ENCODE measurements at places on chromosomes 13 and 19.

DNA sequence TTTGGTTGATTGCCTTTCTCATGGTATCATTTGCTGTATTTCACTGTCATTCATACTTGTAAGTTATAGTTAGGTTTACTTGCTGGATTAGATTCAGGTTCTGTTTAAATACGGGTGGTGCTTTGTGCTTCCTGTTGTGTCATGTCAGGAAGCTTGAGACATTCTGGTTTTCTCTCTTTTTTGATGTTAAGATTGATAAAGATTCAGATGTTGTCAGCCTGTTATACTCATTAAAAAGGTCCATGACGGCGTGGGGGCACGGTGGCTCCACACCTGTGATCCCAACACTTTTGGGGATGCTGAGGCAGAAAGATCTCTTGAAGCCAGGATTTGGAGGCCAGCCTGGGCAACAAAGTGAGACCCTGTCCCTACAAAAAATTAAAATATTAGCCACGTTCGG, 45.7 kb downstream of the NAA16 start:
- no peak for DNase-seq

GRCh38 chr19:2429917-2430535, 2.6 kb upstream of the TIMM13 start:
- no peak for DNase-seq

GRCh38 chr13:75365724-75366173, 116.2 kb downstream of the TBC1D4 start:
- DNase-seq: no peak

DNA sequence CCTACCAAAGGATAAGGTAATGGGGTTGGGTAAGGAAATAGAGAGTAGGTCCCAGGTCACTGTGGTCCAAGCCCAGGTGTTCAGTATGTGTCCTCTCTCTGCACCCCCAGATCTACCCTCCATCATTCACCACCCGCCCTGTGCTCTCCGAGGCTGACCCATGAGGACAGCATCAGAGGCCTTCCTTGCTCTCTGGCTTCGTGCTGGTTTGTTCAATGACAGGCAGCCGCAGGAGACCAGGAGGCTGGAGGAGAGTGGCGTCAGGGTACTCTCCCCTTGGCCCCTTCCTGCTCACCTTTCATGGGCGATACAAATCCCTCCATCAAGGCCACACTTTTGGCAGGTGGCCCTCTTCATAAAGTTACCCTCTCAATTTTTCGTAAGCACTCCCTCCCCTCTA, 1.7 kb downstream of the TUBA3C start:
- no peak for DNase-seq

DNA sequence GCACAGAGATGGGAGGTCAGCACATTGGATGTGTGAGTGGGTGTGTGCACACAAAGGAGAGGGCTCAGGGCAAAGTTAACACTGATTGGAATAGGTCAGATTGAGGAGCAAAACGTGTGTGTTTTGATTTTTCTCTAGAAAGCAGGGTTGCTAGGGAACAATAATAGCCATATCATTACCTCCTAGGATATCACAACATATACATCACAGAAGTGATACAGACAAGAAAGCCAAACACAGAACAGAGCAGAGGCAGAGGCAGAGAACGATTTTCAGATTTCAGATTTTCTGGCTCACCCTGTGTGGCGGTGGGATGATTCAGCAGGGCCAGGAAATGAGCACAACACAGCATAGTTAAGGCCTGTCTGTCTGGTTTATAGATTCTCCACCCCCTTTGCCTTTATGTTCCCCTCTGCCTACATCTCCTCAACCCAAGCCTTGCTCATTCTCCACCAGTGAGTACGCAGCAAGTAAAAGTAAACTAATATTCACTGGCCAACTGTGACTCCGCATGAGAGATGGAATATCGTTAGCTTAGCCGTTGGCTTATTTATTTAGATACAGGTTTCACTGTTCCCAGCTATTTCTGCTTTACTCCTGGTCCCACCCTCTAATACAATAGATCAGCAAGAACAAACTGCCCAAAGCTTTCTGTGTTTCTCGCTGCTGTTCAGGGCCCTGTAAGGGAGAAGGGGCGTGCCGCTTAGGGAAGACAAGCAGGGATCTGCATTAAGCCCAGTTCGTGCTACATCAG, 182.7 kb upstream of the TSC22D1 start:
- DNase-seq: no peak

DNA sequence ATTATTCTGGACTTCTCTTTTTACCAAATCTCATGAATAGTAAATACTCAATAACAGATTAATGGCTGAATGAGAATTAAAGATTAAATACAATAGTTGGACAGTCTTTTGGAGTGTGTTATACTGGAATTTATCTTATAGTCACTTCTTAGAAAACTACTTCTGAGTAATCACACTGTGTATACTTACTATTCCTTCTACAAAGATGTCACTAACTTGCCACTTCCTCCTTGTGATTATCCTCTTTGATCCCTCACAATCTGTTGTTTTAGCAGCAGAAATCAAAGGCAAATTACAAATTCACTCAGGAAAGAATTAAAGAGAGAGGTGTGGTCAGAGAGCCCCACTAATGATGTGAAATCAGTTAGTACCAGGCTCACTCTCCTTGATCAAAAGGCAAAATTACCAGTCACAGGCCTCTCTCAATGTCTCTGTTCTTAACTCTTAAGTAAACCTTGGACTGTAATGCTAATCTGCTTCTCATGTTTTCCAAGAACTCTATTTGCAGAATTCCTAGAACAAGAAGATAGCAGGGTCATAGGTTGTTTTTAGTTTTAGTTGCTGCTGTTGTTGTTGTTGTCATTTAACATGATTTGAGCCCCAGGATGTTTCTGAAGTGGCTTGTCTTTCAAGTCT, 37.3 kb upstream of the FNDC3A start:
- no peak for DNase-seq

DNA sequence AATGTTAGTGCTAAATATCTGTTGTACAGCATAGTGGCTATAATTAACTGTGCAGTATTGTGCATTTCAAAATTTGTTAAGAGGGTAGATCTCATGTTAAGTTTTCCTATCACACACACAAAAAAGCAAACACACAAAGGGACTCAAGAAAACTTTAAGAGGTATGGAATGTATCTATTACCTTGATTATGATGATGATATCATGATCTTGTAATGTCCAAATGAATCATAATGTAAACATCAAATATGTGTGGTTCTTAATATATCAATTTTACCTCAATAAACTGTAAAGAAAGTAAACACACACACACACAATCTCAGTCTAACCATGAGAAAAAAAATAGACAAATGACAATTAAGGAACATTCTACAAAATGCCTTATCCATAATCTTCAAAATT, 934.6 kb downstream of the SLITRK1 start:
- no peak for DNase-seq

DNA sequence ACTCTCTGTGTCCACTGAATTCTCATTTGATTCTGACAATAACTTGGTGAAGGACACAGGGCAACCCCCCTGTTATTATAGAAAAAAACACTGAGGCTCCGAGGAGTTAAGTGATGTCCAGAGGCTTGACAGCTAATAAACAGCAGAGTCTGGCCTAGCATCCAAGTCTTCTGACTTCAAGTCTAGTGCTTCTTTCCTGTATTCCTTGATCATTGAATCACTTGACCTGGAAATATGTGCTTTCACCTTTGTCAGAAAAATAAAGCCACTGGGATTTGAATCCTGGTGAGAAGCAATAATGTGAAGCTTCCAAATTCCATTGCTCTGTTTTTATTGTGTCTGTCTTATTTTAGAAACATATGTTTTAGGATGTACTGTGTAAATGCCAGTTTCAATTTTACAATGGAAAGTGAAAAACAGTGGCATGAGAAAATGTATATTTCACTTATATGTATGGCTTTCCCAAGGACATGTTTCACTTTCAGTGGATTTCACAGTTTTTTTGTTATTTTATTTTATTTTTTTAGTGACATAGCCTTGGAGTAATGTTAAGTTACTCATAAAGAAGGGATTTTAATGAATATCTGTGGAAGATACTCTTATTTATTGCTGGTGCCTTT, 190.2 kb downstream of the GPC6 start:
- no peak for DNase-seq

DNA sequence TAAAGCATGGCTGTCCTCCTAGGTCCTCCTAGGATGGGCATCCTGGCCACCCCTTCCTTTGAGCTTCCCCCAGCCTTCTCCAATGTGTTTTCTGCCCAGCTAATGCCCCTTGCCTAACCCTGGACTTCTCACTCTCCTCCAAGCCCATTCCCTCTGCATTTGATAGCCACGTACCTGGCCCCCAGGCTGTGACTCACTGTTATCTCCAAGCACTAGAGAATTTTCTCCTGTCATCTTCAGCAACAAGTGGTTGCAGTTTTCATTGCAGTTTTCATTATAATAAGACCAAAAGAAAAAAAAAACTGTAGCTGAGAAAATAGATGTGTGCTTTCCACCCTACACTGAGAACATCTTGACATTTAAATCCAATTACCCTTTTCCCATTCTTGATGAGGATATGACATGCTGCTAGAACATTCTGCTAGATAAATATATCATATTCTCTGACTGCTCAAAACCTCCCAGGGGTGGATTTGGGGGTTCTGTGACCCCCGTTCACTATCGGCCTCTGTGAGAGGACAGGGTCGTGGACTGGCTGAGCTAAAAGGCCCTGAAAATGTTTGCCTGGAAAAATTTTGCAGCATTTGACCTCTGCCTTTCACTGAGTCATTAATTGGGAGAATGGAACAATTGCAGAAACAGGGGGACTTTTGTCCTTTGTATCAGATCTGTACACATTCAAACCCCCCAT, 58.8 kb upstream of the KCTD15 start:
- DNase-seq: no peak

- no peak for DNase-seq
Observed at GRCh38 chr13:23851106-23851505, 38.1 kb downstream of the MIPEP start.

GRCh38 chr13:23513455-23513854, 56.8 kb upstream of the TNFRSF19 start:
- no peak for DNase-seq

DNA sequence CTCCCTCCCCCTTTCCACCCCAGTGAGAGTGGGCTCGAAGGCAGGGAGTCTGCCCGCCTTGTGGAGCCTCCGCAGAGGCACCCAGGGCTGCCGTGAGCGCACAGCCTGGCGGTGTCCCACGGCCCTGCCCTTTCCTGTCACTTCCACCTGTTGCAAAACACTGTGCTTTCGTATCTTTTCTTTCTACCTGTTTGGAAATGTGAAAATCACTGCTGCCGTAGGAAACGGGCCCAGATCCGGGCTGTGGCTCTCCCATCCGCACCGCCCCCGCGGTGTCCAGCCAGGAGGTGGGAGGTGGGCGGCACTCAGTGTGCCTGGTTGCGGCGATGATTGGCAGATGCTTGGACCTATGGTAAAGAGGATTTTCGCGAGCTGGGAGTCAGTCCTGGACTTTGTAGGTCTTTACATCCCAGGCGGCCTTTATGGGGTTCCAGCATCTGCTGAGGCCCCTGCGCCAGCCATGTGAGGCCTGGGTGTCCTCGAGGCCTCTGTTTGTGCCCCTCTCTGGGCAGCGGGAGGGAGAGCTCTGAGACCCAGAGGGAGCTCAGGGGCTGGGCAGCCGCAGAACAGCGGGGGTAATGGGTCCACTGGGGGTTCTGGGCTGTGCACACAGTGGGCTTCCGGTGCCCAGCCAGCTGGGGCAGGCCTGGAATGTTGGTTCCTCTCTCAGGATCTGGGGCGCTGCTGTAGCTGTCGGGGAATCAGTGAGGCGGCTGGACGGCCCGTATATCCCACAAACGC, 6.1 kb downstream of the STK11 start:
- DNase-seq: no peak

DNA sequence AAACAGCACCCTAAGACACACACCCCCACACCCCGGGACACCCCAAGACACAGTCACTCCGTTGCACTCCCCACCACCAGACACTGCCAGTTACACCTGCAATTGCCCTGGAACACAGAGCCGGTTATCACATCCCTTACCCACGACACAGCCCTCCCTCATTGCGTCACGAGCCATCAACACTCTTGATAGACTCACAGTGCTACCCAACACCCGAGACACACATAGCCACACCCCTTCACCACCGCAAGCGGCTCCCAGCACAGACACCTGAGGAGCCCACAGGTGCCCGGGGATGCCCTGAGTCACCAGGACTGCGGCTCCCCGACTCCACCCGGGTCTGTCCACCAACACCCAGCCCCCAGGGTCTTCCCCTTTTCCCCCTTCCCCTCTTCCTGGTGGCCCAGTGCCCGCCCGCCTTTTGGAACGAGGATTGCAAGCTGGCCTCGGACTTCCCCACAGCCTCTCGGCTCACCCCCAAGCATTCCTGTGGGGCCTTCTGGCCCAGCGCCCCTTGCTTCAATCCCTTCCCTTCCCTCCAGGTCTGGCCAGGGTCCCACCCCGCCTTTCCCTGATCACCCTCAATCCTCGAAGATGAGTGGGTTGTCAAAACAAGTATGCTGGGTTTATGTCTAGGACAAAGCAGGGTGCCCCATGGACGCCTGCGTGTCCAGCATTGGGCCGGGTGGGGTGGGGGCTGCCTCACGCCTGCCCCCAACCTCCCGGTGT, 1.7 kb upstream of the PTGER1 start:
- DNase-seq: no peak

DNA sequence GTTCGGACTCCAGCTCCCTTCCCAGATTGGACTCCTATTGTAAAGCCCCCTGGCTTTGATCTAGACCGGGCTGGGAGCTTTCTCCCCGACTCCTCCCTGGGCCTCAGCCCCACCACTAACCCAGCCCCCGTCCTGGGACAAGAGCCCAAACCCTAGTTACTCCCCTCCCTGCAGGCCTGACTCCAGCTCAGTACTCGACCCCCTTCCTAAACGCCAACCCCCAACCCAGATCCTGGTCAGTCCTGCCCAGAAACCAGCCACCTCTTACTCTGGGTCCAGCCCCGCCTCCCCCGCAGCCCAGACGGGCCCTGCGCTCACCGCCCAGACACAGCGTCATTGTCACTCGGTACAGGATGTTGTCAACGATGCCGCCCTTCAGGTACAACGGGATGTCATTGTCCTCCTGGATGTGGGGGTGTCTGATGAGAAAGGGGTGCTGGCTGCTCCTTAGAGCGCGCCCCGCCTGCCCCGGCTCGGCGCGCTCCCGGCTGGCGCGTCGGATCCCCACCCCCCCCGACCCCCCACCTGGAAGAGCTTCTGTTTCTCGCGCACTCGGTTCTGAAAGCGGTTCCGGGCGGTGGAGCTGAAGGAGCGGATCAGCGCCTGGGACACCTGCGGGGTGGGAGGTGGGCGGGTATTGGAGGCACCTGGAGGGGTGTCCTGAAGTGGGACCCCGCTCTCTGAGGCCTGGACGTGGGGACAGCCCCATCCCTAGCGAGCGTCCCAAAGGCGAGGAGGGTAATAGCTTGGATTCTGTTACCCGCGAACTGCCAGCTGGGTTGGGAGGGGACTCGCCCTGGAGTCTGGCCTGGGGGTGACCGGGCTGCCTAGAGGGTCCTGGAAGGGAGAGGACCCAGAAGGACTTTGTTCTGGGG, 866 bp downstream of the COX7A1 start:
- no peak for DNase-seq

GRCh38 chr13:110314516-110315245, 7.6 kb downstream of the COL4A2 start:
- DNase-seq: no peak

DNA sequence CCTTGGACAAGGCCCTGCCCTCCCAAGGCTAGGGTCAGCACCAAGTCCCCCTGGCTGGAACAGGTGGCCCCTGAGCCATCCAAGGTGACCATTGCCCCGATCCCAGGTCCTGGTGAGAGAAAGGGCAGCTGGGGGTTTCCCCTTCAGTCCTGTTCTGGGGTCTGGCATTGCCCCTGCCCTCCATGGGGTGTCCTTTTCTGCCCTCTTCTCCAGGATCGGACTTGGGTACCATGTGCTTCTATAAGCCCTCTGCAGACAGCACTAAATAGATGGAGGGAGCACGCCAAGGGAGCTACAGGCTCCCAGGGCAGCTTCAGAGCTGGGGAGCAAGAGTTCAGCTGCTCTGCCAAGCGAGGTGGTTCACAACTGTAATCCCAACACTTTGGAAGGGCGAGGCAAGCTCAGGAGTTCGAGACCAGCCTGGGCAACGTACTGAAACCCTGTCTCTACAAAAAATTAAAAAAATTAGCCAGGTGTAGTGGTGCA, 13.5 kb upstream of the KCNN1 start:
- DNase-seq: no peak

Measured in midbrain (tissue), 1 donor.